Stimulated activated memory B cell treated with anti-CD40 and anti-IgM and Interleukin-4, amounts not matched to agents 10 μg/mL and 1 μg/mL and 100 μg/mL, for 72 hours (primary cell): ENCODE measurements at places on chromosomes 6 and 20.

DNA sequence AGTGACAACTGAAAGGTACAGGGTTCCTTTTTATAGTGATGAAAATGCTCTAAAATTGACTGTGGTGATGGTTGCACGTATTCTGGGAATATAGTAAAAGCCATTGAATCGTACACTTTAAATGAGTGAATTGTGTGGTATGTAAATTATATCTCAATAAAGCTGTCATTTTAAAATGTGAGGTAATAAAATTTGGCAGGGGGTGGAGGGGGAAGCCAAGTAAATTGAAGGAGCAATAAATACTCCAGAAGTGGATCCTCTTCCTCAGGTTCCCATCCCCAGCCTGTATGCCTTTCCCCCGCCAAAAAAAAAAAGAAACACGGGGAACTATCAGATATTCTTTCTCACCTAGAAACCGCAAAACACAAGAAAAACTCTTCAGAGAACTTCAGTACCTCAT, 161.4 kb downstream of the MTFR2 start:
- no peaks in the 10 kb centered on the region for H3K27me3 ChIP-seq
- H3K36me3 ChIP-seq = no peaks in the 10 kb centered on the region
- H3K4me3 ChIP-seq = no peak overlapping the region

DNA sequence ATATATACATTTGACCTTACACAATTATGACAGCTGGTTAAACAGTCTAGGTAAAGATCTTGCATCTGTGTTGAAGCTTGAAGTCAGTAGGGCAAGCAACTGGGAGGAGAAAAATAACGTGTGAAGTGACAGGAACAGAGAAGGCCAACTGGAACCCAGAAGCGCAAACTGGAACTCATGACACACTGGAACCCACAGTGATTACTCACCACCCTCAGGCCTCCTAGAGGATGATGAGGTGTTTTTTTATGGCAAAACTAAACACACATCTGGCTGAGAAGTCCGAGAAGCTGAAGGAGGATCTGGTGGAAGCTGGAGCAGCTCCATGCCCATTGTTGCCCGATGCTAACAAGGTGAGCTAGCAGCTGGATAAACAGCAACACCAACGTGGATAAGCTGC, 108.1 kb downstream of the TMEM200A start:
- peaks cover 8% of the 10 kb centered on the region for H3K27me3 ChIP-seq
- ATAC-seq = no peak
- no peak overlapping the region for H3K27ac ChIP-seq
- no peaks in the 10 kb centered on the region for H3K4me1 ChIP-seq
- no peak overlapping the region for H3K4me3 ChIP-seq

DNA sequence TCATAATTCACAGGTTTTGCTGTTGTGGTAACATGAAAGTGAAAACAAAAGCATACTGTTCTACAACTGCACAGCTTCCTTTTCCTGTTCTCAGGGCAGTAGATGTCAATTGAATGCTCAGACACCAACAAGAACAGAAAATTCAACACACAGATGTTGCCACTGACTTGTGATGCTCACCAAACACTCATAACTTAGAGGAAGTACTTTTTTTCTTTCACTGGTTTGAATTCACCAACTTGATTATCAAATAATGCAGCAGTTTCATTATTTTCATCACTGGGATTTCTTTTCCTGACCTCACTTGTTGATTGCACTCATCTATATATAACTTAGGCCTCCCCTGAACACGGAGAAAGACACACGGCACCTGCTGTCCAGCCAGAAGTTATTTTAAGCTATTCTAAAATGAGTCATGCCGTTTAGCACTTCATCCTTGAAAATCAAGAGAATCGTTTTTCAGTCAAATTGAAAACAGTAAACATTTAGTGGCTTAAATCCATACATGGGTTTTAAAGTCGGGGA, 949 bp downstream of the TXLNB start:
- ATAC-seq = peak; percentile 92
- peak overlapping the region; percentile 92 for H3K27ac ChIP-seq
- H3K4me3 ChIP-seq = peak overlapping the region; percentile 65
- H3K36me3 ChIP-seq = peaks cover 20% of the 10 kb centered on the region
- peaks cover 62% of the 10 kb centered on the region for H3K4me1 ChIP-seq

DNA sequence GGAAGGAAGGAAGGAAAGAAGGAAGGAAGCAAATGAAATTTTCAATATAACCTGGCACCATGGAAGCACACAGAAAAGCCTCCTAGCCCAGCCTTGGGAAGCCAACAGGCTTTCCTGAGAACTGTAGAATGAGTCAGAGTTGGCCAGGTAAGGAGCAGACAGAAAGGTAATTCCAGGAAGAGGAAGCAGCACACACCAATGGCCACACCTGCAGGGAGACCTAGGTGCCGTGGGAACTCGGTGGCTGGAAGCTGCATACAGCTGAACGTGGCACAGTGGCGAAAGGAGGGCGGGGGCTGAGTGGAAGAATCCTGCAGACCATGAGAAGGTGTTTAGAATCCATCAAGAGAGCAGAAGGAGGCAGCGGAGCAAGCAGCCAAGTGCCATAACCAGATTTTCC, 224.8 kb upstream of the RREB1 start:
- H3K27me3 ChIP-seq = no peaks in the 10 kb centered on the region
- H3K4me3 ChIP-seq = no peak overlapping the region
- no peaks in the 10 kb centered on the region for H3K36me3 ChIP-seq
- no peak overlapping the region for H3K27ac ChIP-seq

DNA sequence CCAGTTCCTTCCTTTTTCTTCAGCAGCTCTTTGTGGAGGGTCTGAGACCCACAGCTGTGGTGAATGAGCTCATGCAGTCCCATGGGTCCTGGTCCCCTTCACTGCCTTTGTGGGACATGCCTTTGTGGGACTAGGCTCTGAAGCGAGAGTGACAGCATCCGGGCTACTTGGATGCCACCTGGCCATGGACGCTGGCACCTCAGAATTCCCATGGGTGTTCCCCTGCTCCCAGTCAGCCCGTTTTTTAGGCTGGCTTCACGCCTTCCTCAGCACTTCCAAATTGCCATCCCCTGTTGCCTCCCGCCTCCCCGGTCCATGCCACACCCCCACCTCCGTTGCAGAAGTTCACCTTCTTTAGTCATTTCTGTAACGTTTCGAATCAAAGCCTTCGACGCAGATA, 45.1 kb downstream of the RAMACL start:
- peak overlapping the region; percentile 93 for H3K27ac ChIP-seq
- peak; percentile 66 for ATAC-seq
- peaks cover 22% of the 10 kb centered on the region for H3K4me1 ChIP-seq
- H3K36me3 ChIP-seq = peaks cover 11% of the 10 kb centered on the region

GRCh38 chr6:13814938-13815575, 700 bp upstream of the MCUR1 start:
- no peaks in the 10 kb centered on the region for H3K36me3 ChIP-seq
- ATAC-seq = no peak
- H3K4me1 ChIP-seq = peaks cover 47% of the 10 kb centered on the region
- H3K4me3 ChIP-seq = peak overlapping the region; percentile 91

DNA sequence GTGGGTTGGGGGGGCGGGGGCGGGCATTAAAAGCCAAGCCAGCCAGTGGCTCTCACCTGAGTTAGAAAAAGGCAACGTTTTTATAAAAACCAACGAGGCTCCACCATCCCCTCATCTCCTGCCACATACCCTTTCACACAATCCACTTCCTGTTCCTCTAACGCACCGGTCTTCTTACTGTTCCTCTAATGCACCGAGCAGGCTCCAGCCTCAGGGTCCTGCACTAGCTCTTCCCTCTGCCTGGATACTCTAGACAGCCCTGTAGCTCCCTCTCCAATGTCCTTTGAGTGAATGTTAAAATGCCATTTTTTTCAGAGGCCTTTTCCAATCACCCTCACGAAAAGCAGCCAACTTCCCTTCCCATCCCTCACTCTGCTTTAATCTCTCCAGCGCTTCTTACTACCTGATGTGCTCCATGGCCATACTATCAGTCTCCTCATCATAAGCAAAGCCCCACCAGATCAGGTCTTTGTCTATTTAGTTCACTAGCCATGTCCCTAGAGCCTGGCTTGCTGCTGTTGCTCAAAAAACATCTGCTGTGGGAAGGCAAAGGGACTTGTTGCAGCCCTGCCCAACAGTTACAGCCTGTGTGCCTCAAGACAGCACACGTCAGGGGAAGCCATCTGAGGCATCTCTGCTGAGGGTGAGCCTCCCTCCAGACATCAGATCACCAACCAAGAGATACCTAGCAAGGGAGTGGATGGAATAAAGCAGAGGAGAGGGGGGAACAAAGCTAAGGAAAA, 3.9 kb downstream of the FKBP1A start:
- no peak for ATAC-seq
- H3K4me1 ChIP-seq = peaks cover 83% of the 10 kb centered on the region
- H3K27ac ChIP-seq = peak overlapping the region; percentile 46
- peaks cover 22% of the 10 kb centered on the region for H3K36me3 ChIP-seq
- H3K27me3 ChIP-seq = no peaks in the 10 kb centered on the region

GRCh38 chr6:130421585-130421984, 55.8 kb downstream of the TMEM200A start:
- H3K27me3 ChIP-seq = no peaks in the 10 kb centered on the region
- H3K36me3 ChIP-seq = no peaks in the 10 kb centered on the region
- no peak overlapping the region for H3K27ac ChIP-seq
- no peaks in the 10 kb centered on the region for H3K4me1 ChIP-seq
- ATAC-seq = no peak

DNA sequence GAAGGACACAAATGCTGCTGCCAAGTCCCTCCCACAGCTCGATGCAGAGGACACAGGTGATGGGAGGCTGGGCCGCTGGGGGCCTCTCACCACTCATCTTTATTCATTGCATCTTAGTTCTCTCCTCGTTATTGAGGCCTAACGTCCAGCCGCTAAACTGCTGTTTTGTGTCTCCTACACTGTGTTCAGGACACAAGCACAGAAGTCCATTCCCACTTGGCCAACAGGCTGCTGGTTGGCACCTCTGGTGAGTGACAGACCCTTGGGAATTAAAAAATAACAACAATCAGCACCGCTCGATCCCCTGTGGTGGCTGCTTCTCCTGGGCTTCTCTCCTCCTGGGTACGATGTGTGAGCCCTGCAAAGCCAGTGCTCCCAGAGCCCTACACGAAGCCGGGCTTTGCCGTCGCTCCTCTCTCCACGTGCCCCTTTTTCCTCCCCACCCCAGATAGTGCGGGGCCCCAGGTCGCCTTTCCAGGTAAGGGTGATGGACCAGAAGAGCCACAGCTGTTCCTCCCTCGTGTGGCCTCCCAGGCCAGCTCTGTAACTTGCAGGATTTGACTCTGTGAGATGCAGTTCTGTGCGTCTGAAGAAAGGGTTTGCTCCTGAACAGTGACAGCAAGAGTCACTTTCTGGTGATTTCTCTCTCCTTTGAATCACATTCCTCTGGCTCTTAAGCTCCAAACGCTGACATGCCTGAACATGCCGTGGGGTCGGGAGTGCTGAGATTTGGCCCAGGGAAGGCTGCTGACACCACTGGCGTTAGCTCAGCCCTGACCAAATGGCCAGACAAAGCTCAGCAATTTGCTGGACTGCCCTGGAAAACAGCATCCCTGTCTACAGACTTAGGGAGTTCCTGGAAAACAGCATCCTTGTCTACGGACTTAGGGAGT, 59.3 kb downstream of the DLL1 start:
- H3K27me3 ChIP-seq = peaks cover 2% of the 10 kb centered on the region
- no peak for ATAC-seq
- H3K36me3 ChIP-seq = no peaks in the 10 kb centered on the region
- no peak overlapping the region for H3K4me3 ChIP-seq
- H3K27ac ChIP-seq = no peak overlapping the region

GRCh38 chr6:100470422-100471120, 5.8 kb upstream of the SIM1 start:
- no peak for ATAC-seq
- peaks cover 49% of the 10 kb centered on the region for H3K27me3 ChIP-seq
- no peak overlapping the region for H3K27ac ChIP-seq
- no peak overlapping the region for H3K4me3 ChIP-seq

DNA sequence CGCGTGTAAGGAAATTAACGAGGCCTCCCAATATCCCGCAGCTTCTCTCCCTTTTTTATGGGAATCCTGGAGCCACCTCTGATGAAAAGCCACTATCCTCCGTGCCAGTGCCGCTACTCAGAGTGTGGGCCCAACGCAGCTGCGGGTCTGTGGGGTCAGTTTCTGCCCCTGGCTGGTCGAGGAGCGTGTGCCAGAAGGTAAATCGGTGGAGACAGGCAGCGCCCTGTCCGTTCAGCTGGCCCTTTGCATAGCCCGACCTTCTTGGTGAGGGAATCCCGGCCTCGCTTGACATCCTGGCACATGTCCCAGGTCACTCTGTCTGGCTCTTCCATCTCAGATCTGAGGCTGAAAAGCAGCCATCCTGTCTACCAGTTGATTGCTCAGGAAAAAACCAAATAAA, 4.6 kb downstream of the THBS2 start:
- peaks cover 27% of the 10 kb centered on the region for H3K27me3 ChIP-seq
- no peak overlapping the region for H3K4me3 ChIP-seq
- H3K4me1 ChIP-seq = peaks cover 20% of the 10 kb centered on the region
- no peak overlapping the region for H3K27ac ChIP-seq
- no peaks in the 10 kb centered on the region for H3K36me3 ChIP-seq

DNA sequence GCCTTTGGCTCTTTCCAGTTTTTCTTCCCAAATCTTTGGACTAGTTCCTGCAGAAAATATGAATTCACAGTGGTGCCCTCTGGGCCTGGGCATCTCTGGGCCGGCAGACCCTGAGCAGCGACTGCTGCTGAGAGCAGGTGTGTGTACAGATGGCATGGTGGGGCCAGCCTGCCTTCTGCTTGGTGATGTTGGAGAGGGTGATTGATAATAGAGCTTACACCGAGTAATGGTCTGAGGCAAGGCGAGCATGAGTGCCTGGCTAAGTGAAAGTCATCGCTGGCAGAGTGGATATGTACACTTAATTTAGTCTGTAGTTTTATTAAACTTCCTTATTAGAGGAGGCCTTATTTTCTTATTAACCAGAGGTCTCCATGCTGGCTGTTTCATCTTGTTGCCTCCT, 156.9 kb downstream of the CDKAL1 start:
- H3K36me3 ChIP-seq = peaks cover 9% of the 10 kb centered on the region
- H3K27ac ChIP-seq = no peak overlapping the region
- peaks cover 33% of the 10 kb centered on the region for H3K4me1 ChIP-seq
- no peak for ATAC-seq

DNA sequence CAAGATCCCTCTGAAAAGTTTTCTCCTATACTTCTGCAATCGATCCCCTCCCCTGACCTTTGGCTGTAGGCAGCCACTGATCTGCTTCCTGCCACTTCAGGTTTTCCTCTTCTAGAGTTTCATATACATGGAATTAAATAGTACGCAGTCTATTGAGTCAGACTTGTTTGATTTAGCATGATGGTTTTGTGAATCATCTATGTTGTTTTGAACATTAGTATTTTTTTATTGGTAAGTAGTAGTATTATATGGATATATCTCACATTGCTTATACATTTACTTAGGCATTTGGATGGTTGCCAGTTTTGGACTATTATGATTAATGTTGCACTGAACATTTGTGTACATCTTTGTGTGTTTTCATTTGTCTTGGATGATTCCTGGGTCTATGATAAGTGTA, 518.0 kb downstream of the CD109 start:
- no peaks in the 10 kb centered on the region for H3K36me3 ChIP-seq
- no peak overlapping the region for H3K4me3 ChIP-seq
- H3K4me1 ChIP-seq = no peaks in the 10 kb centered on the region

DNA sequence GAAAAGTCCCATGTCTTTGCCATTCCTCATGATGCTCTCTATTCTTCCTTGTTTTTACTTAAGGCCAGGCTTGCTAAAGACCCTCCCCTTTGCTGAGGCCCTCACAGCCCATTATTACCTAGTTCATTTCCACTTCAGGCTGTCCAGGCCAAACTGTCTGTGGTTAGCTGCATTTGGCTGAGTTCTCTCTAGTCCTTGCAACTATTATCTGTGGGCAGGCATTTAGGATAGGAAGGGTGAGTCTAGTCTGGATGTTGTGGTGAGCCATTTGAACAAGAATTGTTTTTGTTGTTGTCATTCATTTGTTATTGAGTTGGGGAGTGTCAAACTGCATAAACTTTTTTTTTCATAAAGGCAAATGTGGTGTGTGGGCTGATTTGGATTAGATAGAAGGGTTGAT, 182.4 kb downstream of the CD109 start:
- no peaks in the 10 kb centered on the region for H3K4me1 ChIP-seq
- ATAC-seq = no peak
- H3K4me3 ChIP-seq = no peak overlapping the region
- no peaks in the 10 kb centered on the region for H3K36me3 ChIP-seq
- H3K27me3 ChIP-seq = peaks cover 15% of the 10 kb centered on the region
